ENCODE measurements at places on chromosomes 7 and 10. TPM values are rescaled to one million over a fixed set of nuclear protein-coding genes. Genes with fewer than 3 reads are reported as not detected.

Gene ZNF485
- 6.0 TPM for total RNA-seq

Gene GPER1
- total RNA-seq = 12.4 TPM

Gene CFAP70
- 8.6 TPM for total RNA-seq

Gene IL6
- total RNA-seq = not detected

Gene DENND2A
- 25.9 TPM for total RNA-seq

Gene ADRB1
- 0.87 TPM for total RNA-seq

Gene PILRA
- total RNA-seq = 14.4 TPM

Gene OPN4
- total RNA-seq = not detected

Gene C7orf33
- not detected for total RNA-seq

Gene NPTX2
- 42.2 TPM for total RNA-seq

Gene TMEM26
- total RNA-seq = not detected

Gene CREB5
- total RNA-seq = 22.1 TPM

Gene NPY4R
- not detected for total RNA-seq

Gene ACSM6
- total RNA-seq = not detected

Gene NEUROG3
- not detected for total RNA-seq

Data from tibial nerve (tissue), 4 donors.